ENCODE measurements at places on chromosomes 2 and 18. TPM values are rescaled to one million over a fixed set of nuclear protein-coding genes. Genes with fewer than 3 reads are reported as not detected.
A peak's percentile ranks its signal among the peaks of the same experiment; 100 is the strongest.

DNA sequence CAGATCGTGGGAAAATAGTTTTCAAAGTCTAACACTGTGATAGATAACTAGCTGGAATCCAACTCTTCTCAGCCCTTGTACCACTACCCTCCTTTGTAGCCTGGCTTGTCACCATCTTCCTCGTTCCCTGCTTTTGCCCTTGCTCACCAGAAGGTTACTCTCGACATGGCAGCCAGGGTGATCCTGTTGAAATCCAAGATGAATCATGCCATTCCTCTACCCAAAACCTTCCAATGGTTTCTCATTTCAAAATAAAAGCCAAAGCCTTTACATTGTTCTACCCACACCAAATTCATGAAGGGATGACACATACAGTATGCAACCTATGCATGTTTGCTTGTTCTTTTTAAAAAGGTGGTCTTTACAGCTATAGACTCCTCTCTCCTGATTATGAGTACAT is 45.7 kb downstream of the STAT4 start:
- no peak for DNase-seq

DNA sequence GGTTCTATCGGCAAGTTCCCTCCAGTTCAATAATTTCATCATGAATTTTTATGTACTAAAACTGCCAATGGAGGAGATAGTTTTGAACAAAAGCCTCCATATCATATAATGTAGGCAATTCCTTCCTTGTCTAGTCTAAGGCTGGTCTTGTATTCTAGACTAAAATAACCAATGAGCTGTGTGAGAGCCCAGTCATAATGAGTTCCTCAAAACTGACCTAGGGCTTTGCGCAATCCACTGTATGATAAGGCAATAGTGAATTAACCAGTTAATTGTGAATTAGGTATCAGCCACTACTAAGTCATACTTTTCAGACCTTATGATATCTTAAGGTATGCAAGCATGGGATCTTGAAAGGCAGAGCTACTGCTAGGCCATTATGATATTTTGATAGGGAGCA is 7.6 kb upstream of the UXS1 start:
- DNase-seq = no peak

GRCh38 chr18:79628416-79629248 is 51.0 kb upstream of the CTDP1 start:
- peak; percentile 51 for DNase-seq

Gene GPR155
- 10.9 TPM for total RNA-seq

Measured in cardiac septum (tissue), 1 donor.